T-helper 2 cell treated with Interferon-gamma antibody and Interleukin-4, amounts not matched to agents 5 μg/mL and 100 μg/mL, for 36 hours (primary cell): ENCODE measurements at places on chromosomes 1 and 21.
A peak's percentile ranks its signal among the peaks of the same experiment; 100 is the strongest.

DNA sequence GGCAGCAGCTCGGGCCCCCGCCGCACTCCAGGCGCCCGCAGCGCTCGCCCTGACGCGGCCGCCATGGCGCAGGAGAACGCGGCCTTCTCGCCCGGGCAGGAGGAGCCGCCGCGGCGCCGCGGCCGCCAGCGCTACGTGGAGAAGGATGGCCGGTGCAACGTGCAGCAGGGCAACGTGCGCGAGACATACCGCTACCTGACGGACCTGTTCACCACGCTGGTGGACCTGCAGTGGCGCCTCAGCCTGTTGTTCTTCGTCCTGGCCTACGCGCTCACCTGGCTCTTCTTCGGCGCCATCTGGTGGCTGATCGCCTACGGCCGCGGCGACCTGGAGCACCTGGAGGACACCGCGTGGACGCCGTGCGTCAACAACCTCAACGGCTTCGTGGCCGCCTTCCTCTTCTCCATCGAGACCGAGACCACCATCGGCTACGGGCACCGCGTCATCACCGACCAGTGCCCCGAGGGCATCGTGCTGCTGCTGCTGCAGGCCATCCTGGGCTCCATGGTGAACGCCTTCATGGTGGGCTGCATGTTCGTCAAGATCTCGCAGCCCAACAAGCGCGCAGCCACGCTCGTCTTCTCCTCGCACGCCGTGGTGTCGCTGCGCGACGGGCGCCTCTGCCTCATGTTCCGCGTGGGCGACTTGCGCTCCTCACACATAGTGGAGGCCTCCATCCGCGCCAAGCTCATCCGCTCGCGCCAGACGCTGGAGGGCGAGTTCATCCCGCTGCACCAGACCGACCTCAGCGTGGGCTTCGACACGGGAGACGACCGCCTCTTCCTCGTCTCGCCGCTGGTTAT, 2.8 kb downstream of the KCNJ9 start:
- H3K36me3 ChIP-seq = no peaks in the 10 kb centered on the region
- peak overlapping the region; percentile 53 for H3K4me3 ChIP-seq
- peaks cover 8% of the 10 kb centered on the region for H3K4me1 ChIP-seq
- DNase-seq = peak; percentile 63
- H3K27me3 ChIP-seq = peaks cover 32% of the 10 kb centered on the region
- H3K27ac ChIP-seq = no peak overlapping the region

DNA sequence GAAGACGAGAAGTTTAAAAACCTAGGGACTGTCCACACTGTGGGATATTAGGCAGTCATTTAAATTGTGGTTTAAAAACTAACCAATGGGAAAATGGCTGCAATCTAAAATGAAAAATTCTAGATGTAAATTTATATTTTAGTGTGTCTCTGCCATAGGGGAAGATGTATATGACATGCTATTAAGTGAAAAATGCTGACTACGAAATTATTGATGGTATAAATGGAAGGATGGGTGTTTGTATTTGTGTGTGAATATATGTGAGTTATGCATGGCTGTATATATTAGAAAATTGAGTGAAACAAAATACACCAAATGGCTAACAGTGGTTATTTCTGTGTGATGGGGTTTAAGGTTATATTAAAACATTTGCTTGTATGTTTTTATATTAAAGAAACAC, 260.7 kb downstream of the AJAP1 start:
- no peaks in the 10 kb centered on the region for H3K27me3 ChIP-seq
- H3K27ac ChIP-seq = no peak overlapping the region
- no peaks in the 10 kb centered on the region for H3K4me1 ChIP-seq
- H3K4me3 ChIP-seq = no peak overlapping the region

- peak overlapping the region; percentile 70 for H3K27ac ChIP-seq
- peaks cover 76% of the 10 kb centered on the region for H3K4me1 ChIP-seq
- peak overlapping the region; percentile 47 for H3K4me3 ChIP-seq
These were observed 37.2 kb downstream of the LRRC8C start for GRCh38 chr1:89670163-89670562.

- no peak overlapping the region for H3K27ac ChIP-seq
- H3K27me3 ChIP-seq = peaks cover 3% of the 10 kb centered on the region
- DNase-seq = no peak
- H3K36me3 ChIP-seq = no peaks in the 10 kb centered on the region
- H3K4me3 ChIP-seq = no peak overlapping the region
These were observed 296.4 kb downstream of the PTPRU start for GRCh38 chr1:29532751-29533150.

DNA sequence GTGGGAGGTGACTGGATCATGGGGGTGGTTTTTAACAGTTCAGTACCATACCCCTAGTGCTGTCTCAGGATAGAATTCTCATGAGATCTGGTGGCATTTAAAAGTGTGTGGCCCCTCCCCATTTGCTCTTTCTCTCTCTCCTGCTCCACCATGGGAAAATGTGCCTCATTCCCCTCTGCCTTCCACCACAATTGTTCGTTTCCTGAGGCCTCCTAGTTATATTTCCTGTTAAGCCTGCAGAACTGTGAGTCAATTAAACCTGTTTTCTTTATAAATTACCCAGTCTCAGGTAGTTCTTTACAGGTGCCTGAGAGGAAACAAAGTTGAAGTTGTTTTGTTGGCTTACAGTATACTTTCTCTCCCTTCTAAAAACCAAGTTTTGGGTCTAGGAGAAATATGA, 23.1 kb upstream of the SLC22A15 start:
- no peak for DNase-seq
- H3K36me3 ChIP-seq = no peaks in the 10 kb centered on the region
- H3K27ac ChIP-seq = no peak overlapping the region
- peaks cover 2% of the 10 kb centered on the region for H3K4me1 ChIP-seq

GRCh38 chr1:93506126-93506525, 58.2 kb downstream of the FNBP1L start:
- H3K4me1 ChIP-seq = peaks cover 3% of the 10 kb centered on the region
- H3K27me3 ChIP-seq = peaks cover 17% of the 10 kb centered on the region
- H3K4me3 ChIP-seq = no peak overlapping the region
- H3K36me3 ChIP-seq = no peaks in the 10 kb centered on the region
- DNase-seq = no peak
